Nephron progenitor cell (in vitro differentiated cells): ENCODE measurements at places on chromosomes 3 and 15.

GRCh38 chr3:10370429-10370828 is 49.5 kb upstream of the SEC13 start:
- no peak for DNase-seq
- H3K4me3 ChIP-seq: no peak overlapping the region
- peaks cover 27% of the 10 kb centered on the region for H3K4me1 ChIP-seq
- no peaks in the 10 kb centered on the region for H3K36me3 ChIP-seq
- peak overlapping the region; percentile 15 for H3K27ac ChIP-seq

- peaks cover 31% of the 10 kb centered on the region for H3K4me1 ChIP-seq
- H3K27ac ChIP-seq: peak overlapping the region; percentile 41
- peaks cover 20% of the 10 kb centered on the region for H3K27me3 ChIP-seq
Observed at GRCh38 chr15:68506071-68506470, 72.7 kb upstream of the CORO2B start.

- peaks cover 99% of the 10 kb centered on the region for H3K27me3 ChIP-seq
- H3K4me3 ChIP-seq: peak overlapping the region; percentile 75
Observed at GRCh38 chr15:67833710-67834511, 5.9 kb downstream of the RNU6-1 start.

- H3K4me1 ChIP-seq: peaks cover 53% of the 10 kb centered on the region
- H3K27ac ChIP-seq: no peak overlapping the region
- no peaks in the 10 kb centered on the region for H3K27me3 ChIP-seq
- H3K4me3 ChIP-seq: no peak overlapping the region
- H3K36me3 ChIP-seq: peaks cover 35% of the 10 kb centered on the region
- no peak for DNase-seq
Observed at GRCh38 chr3:42800251-42800650, 4.0 kb downstream of the HIGD1A start.

GRCh38 chr3:150748684-150749047 is 14.3 kb downstream of the SIAH2 start:
- no peak for DNase-seq
- H3K4me1 ChIP-seq: peaks cover 82% of the 10 kb centered on the region
- H3K27me3 ChIP-seq: peaks cover 6% of the 10 kb centered on the region
- no peak overlapping the region for H3K4me3 ChIP-seq
- peaks cover 24% of the 10 kb centered on the region for H3K36me3 ChIP-seq
